ENCODE measurements at places on chromosomes 12 and 14.

- DNase-seq: no peak
These were observed 159.0 kb upstream of the PZP start for GRCh38 chr12:9367201-9367600.

DNA sequence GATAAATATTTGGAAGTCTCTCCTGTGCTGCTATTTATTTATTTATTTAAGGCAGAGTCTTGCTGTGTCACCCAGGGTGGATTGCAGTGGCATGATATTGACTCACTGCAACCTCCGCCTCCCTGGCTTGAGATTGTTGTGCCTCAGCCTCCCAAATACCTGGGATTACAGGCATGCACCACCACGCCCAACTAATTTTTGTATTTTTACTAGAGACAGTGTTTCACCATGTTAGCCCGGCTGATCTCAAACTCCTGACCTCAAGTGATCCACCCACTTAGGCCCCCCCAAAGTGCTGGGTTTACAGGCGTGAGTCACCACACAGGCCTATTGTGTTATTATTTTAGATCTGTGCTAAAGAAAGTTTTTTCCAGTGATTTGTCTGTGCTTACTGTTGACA is 225.2 kb downstream of the CCER1 start:
- no peak for DNase-seq

DNA sequence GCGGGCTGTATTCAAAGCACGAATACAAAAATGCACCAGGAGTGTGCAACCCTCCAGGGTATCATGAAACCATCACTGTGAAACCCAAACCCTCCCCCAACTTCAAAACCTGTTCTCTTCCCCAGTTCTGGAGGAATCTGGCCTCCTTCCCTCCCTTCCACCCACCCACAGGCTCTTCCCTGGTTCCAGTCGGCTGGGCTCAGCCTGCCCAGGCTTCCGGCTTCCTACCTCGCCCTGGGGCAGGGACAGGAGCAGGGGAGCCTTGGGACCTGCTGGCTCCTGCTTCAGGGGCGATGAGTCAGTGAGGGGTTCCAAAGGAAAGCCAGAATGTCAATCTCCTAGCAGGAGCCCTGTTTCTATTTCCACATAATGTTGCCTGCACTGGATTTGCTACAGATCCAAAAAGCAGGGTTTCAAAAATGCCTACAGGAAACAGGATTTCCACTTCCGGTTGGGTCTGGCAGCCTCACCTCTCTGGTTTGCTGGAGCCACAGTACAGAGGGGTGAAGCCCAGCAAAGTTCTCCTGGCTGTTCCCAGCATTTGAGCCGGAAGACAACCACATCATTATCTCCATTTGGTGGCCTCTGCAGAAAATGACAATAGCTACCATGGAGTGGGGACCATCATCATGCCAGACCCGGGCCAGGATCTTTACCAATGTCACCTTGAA is 278.3 kb downstream of the DPF3 start:
- no peak for DNase-seq

DNA sequence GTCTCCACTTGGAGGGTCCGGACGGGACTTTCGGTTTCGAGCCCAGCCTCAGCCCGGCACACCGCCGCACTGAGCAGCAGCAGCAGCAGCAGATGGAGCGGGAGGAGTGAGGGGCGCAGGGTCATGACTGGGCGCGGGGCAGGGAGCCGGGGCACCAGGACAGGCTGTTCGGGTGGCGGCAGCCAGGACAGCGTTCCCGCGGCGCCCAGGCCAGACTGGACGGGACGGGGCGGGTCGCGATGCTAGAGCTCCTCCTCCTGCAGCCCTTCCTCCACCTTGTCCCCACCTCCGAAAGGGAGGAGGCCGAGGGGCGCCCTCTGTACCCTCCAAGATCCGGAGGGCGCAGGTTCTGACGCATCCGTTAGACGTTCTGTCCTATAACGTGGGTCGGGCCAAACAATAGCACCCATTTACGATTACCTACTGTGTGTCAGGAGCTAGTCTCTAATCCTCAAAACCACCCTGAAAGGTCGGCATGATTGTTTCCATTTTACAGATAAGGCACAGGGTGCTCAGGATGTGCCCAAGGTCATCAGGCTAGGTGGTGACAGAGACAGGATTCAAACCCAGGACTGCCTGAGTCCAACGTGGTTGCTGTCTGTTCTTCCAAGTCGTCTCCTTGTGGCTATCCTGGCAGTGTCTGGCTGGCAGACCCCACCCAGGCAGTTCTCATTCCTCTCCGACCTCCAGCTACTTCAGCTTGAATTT is at the start of gene FKBP11:
FKBP11 (minus strand) TSS at position 189 of the 708 bp plus-strand sequence; CDS start at position 125, 64 bp downstream.
- DNase-seq: no peak

DNA sequence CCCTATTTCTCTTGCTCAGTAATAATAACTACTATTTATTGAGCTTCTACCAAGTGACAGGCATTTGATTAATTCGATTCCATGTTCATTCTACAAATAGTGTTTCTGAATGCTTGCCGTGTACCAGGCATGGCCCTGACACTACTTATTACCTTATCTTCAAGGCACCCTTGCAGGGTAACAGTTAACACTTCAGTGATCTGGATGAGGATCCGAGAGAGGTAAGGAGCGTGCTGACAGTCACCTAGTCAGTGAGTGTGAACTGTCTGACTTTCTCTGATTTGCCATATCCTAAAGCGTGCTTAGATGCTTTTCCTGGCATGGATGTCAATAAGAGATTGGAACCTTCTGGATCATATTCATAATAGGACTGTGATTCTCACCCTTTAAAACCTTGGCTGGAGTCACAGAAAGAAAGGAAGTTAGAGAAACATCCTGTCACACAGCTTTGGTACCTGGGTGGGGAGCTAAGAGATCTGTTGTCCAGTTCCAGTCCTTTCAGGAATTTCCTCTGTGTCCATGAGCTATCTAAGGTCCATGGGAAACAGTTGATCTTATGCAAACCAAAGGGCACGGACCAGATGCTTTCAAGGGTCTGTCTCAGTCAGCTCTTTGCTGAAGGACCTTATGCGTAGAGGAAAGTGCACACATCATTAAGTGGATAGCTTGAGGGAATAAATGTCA is 54.8 kb downstream of the PPFIBP1 start:
- DNase-seq: no peak

GRCh38 chr14:60657456-60658210 is 8.4 kb upstream of the SIX1 start:
- DNase-seq: no peak

DNA sequence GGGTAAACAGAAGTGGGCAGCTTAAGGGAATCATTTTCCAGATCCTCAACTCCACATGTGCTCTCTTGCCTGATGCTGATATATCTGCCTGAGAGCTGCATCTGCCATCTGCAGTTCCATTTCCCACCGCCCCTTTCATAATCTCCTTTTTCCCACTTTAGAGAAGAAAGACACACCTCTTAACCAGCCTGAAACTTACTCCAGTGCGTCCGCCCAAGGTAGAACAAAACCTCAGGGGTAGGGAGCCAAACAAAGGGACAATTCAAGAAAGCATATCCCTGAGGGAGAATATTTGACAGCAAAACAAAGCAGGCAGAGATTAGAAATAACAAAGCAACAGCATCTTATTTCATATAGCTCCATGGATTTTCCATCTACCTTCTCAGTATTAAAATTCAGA is 4.3 kb downstream of the MDM1 start:
- no peak for DNase-seq

DNA sequence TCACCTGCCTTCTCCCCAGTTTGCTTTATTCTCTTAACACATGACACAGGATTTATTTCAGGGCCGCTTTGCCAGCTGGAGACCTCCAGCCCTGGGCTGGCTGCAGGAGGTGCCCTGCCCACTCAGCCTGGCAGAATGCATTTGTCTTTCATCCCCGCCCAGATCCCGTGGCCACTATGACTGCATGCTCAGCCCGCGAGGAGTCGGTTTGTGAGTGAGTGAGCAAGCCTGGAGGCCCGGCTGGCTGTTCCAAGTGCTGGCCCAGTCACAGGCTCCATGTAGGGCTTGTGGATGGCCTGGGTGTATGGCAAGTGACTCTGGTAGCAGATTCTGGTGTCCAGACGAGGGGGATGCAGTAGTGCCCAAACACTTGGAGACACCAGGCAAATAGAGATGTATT is 2.1 kb downstream of the TDP1 start:
- no peak for DNase-seq

GRCh38 chr14:89013098-89013504 is 188.7 kb downstream of the TTC8 start:
- DNase-seq: no peak

DNA sequence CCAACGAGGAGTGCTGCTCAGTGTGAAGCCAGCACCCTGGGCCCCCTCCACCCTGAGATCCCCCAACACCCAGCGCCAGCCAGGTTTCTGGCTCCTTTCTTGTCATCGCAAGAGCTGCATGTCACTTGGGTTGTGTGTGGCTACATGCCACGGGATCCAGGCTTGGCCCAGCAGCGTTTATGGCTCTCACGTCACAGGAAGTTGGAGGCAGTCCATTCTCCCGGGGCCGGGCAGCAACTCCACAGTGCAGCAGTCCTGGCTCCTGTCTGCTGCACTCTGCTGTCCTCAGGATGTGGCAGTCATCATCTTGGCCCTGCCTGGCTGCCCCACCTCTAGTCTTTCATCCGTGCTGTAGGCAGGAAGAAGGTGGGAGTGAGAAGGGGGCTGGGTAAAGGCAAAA is 78.3 kb downstream of the AACS start:
- peak; percentile 25 for DNase-seq

DNA sequence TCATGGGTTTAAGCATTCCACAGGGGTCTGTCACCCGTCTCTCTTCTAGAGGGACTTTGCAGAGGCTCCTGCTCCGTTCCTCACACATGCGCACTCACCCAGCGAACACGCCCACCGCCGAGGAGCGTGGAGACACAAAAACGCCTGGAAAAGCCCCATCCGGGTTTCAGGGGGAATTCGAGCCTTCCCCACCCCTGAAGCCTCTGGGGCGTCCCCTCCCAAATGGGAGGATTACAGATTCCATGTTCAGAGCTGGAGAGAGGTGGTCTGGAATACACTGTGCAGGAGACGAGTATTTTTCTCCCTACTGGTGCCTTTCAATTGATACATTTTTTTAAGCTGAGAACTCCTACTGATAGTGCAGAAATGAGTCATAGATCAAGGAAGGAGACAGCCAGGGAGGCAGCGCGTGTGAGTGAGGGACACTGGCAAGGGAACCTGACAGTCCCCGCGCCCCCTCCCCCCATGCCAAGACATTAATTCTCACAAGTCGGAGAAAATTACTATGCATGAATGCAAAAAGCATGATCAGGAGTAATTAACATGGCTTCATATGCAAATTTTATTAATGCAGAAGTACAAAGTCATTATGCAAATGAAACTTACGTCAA is 36.9 kb downstream of the BCL11B start:
- no peak for DNase-seq

DNA sequence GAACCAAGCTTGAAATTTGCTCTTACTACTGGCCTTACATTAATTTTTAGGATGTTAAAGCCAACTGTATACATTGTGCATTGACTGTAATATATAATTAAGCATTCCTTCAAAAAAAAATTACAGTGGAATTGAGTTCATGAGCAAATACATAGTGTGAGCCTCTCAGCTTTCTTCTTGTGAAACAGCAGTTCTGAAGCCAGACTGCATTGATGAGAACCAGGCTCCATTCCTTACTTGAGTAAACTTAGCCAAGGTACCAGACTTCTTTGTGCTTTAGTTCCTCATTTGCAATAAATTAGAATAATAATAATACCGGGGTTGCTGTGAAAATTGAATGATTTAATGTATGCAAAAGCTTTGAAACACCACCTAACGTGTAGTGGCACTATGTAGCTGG is 169.5 kb downstream of the ANO4 start:
- DNase-seq: no peak

GRCh38 chr12:124523071-124523470 is 44.3 kb downstream of the NCOR2 start:
- no peak for DNase-seq

DNA sequence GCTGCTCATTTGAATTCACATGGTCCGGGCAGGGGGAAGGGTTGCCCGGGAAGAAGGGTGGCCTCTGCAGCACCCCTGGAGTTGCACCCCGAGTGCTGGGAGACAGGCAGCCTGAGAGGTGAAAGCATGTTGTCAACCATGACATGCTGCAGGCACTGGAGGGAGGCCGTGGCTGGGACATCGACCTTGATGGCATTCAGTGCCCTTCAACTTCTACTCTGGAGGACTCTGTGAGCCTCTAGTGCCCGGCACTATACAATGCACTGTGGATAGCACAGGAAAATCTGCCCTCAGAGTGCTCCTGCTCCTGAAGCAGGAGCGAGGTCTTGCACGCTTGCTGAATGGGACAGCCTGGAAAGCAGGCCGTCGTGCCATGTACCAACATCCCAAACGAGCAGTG is 359.3 kb upstream of the FKBP4 start:
- no peak for DNase-seq

DNA sequence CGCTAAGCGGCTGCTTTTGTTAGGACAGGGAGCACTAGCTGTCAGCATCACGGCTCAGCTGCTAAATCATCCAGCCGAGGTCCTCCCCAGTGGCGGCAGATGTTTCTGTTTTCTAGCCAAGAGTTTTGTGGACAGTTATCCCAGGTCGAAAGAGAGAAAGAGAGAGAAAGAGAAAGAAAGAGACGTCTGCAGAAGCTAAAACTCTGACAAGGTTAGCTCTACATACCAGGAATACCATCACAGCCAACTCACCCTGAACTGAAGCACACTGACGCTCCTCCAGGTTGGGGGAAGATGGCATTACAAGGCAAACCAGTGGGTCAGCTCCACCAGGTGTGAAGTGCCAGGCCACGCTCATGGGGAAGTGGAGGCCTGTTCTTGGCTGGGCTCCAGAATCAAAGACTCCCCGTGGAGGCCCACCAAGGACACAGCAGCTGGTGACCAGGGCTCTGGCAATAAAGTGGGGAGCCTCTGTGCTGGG is 64.9 kb upstream of the DICER1 start:
- DNase-seq: no peak

- no peak for DNase-seq
These were observed 21.0 kb downstream of the WIF1 start for GRCh38 chr12:65100140-65100539.

DNA sequence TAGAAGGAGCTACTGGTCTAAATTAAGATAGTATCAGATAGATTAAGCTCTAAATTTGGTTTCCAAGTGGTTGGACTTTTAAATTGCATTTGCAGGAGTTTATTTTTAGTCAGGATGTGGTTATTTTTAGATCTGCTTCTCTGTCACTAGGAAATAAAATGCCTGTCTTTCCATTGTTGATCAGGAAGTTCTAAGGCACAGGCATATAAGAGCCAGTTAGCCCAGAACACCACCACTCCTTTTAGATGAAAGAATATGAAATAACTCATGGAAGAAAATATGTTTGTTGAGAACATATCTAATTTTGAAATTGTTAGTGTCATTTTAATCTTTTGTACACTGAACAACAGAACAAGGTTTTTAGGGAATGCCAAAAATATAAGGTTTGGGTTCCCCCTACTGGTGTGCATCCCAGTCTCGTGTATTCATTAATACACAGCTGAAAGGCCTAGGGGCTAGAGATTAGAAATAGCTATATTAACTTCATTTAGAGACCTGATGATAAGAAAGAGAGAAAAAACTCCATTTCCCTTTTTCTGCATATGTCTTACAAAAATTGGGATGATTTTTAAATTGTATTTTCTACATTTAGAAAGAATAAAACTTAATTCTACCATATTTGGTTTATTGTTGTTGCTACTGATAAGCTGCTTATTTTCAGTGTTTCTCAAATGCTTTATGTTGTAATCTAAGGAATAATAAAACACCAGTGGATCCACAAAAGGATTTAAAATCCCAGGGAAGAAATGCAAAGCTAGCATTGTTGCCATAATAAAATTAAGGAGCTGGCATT is 67.2 kb downstream of the RIC8B start:
- DNase-seq: no peak
